Neural crest cell (in vitro differentiated cells): ENCODE measurements at places on chromosomes 1 and 21. TPM values are rescaled to one million over a fixed set of nuclear protein-coding genes. Genes with fewer than 3 reads are reported as not detected.

GRCh38 chr1:2375246-2375922, 16.0 kb downstream of the MORN1 start:
- no peak for DNase-seq
- H3K4me3 ChIP-seq, result no peak overlapping the region
- H3K27ac ChIP-seq, result no peak overlapping the region
- H3K36me3 ChIP-seq, result peaks cover 2% of the 10 kb centered on the region

DNA sequence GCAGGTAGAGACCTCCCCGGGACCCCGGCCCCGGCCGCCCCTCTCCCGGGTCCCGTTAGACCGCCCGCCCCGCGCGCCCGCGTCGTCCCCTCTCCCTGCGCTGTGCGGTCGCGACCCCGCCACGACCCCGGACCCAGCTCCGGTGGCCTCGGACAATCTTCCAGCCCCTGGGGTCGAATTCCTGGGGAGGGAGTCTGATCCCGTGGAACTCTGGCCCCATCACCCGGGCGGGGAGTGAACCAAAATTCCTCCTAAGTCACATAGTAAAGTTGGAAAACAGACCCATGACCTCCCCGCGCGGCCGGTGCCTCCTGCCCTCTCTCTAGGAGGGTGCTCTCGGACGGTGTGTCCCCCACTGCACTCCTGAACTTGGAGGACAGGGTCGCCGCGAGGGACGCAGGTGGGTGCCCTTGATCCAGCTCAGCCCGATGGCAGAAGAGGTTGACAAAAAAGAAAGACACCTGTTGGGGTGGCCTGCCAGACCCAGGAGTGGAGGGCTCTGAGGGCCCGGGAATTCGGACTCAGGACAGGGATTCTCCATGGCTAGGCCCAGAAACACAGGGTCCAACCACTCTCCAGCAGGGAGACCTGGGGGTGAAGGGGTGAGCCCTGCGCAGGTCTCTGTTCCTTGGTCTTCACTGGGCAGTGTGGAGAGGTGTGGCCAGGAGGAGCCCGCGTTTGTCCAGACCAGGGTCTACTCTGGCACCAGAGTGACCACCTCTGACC, 451 bp downstream of the ADAMTSL4 start:
- H3K4me3 ChIP-seq, result peak overlapping the region; percentile 86
- no peak for DNase-seq
- no peaks in the 10 kb centered on the region for H3K36me3 ChIP-seq
- H3K27me3 ChIP-seq, result peaks cover 30% of the 10 kb centered on the region
- H3K27ac ChIP-seq, result no peak overlapping the region
- H3K4me1 ChIP-seq, result peaks cover 20% of the 10 kb centered on the region

DNA sequence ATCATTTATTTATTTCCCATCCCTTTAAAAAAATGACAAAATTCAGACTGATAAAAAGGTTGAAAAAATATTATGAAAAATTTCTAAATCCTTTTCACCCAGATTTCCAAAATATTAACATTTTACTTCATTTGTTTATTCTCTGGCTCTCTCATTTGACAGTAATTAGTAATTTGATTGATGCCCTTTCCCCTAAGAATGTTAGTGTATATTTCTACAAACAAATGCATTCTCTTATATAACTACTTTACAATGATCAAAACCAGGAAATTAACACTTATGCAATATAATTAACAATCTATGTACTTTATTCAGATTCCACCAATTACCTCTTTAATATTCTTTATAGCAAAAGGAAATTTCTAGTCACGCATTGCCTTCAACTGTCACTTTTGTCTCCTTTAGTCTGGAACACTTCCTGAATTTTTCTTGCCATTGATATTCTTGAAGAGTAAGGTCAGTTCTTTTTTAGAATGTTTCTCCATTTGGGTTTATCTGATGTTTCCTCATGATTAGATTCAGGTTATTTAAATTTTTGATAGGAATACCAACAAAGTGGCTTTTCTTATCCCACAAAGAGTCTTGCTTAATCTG, 3.9 kb downstream of the CD53 start:
- H3K27me3 ChIP-seq, result peaks cover 19% of the 10 kb centered on the region
- H3K36me3 ChIP-seq, result no peaks in the 10 kb centered on the region
- no peak overlapping the region for H3K27ac ChIP-seq

Gene MRAP
- total RNA-seq, result not detected in 2 replicates

Gene GPX7
- total RNA-seq, result 30.6 and 31.1 TPM in 2 replicates

DNA sequence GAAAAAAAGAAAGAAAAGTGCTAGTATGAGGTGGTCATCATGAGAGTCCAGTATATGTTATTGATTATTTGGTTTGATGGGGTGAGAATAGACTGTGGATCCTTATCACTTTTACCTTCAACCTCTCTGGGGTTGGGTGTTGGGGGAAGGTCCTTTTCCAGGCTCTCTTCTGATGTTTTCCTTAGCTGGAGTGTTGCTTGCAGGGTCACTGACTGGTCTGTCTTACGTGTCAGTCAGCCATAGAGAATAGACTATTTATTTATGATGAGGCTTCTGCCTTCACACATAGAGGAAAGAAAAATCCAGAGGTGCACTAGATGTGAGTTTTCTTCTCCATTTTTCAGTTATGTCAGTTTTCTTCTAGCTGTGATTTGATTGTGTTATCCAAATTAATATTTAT, 36.5 kb downstream of the MAP3K21 start:
- no peak for DNase-seq
- H3K27me3 ChIP-seq, result peaks cover 9% of the 10 kb centered on the region
- no peaks in the 10 kb centered on the region for H3K36me3 ChIP-seq

- H3K36me3 ChIP-seq, result peaks cover 9% of the 10 kb centered on the region
- H3K4me1 ChIP-seq, result peaks cover 20% of the 10 kb centered on the region
- no peak overlapping the region for H3K27ac ChIP-seq
- no peak overlapping the region for H3K4me3 ChIP-seq
- no peak for DNase-seq
These were observed 34.5 kb downstream of the AGPAT3 start for GRCh38 chr21:43899307-43900077.

Gene KRTAP21-2
- not detected in 2 replicates for total RNA-seq

GRCh38 chr21:34722684-34723300, 54.0 kb downstream of the CLIC6 start:
- no peak overlapping the region for H3K4me3 ChIP-seq
- H3K27me3 ChIP-seq, result peaks cover 4% of the 10 kb centered on the region
- peak; percentile 6 for DNase-seq

Gene CLCA2
- not detected in 2 replicates for total RNA-seq

DNA sequence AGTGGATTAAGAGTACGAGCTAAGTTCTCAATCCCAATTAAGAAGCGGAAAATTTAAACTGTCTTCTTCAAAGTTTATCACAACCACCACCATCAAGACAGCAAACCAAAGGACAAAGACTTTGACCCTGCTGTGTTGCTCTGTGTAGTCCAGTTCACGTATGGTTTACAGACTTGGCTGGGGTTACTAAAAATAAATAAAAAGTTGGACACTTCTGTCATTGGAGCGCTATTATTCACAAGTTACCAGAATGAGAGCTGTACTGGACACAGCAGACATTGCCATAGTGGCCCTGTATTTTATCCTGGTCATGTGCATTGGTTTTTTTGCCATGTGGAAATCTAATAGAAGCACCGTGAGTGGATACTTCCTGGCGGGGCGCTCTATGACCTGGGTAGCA, 21.6 kb downstream of the MRPS6 start:
- H3K36me3 ChIP-seq, result peaks cover 25% of the 10 kb centered on the region
- no peak overlapping the region for H3K4me3 ChIP-seq
- H3K27ac ChIP-seq, result no peak overlapping the region

- H3K4me1 ChIP-seq, result peaks cover 40% of the 10 kb centered on the region
- H3K27me3 ChIP-seq, result peaks cover 4% of the 10 kb centered on the region
- peak overlapping the region; percentile 90 for H3K4me3 ChIP-seq
These were observed 572 bp downstream of the ATP1B1 start for GRCh38 chr1:169106921-169107602.

- H3K36me3 ChIP-seq, result no peaks in the 10 kb centered on the region
- H3K4me1 ChIP-seq, result peaks cover 9% of the 10 kb centered on the region
- no peak for DNase-seq
- no peak overlapping the region for H3K27ac ChIP-seq
- H3K27me3 ChIP-seq, result peaks cover 7% of the 10 kb centered on the region
These were observed 7.8 kb downstream of the PODN start for GRCh38 chr1:53069663-53070327.

Gene PTPRC
- not detected in 2 replicates for total RNA-seq

DNA sequence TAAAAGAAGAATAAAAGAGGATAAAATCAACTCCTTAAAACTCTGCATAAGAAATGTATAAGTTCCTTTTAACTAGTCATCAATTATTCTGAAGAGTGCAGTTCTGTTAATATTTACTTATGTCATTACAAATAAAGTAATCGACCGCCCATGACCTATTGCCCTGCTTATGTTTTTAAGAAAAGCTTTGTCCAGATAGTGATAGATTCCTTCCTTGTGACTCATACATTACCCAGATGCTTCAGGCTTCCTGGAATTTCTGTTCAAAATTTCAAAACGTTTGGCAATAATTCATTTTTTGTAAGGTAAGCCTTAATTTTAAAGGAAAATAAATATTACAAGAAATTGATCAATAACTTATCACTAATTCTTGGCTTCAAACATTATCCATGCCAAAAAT, 918.2 kb upstream of the ADGRL2 start:
- H3K4me3 ChIP-seq, result no peak overlapping the region
- no peak for DNase-seq
- no peaks in the 10 kb centered on the region for H3K27me3 ChIP-seq

DNA sequence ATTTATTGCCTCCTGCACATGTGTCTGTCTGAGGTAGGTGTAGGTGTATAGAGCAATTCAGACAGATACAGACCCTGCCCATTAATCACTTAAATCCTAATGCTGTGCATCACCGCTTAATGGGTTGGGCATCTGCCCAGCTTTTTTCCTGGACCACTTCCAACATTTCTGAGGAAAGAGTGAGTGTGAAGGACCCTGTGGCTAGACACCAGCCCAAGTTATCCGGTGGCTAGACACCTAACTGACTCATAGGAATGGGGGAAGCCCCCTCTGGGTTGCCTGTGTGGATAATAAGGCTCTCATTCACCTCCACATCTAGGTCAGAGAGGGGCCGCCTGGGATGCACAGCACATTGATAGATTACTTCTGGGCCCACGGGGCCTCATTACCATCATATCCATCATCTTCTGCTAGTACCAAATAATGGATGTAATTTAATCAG, 121.1 kb upstream of the RAVER2 start:
- peaks cover 17% of the 10 kb centered on the region for H3K4me1 ChIP-seq
- H3K27ac ChIP-seq, result no peak overlapping the region
- peaks cover 9% of the 10 kb centered on the region for H3K36me3 ChIP-seq
- no peak overlapping the region for H3K4me3 ChIP-seq
- H3K27me3 ChIP-seq, result no peaks in the 10 kb centered on the region
- no peak for DNase-seq

DNA sequence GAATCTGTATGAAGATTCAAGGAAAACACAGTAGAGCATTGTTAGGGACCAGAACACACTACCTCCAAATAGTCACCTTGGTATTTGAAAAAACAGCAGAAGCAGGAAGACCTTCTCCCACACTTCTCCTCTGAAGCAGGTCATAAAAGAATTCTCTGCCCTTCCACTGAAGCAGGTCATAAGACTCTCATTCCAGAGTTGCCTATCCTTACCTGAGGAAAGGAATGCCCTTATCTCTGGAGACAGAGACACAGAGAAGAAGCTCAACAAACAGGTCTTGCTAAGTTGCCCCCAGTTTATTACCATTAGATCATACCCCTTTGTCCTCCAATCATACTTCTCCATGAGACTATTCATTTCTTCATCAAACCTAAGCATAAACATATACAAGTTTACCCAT, 225.8 kb upstream of the TNR start:
- no peaks in the 10 kb centered on the region for H3K4me1 ChIP-seq
- H3K27me3 ChIP-seq, result no peaks in the 10 kb centered on the region
- DNase-seq, result no peak

Gene OR2T11
- total RNA-seq, result not detected in 2 replicates

GRCh38 chr1:19616489-19616888, 27.6 kb upstream of the NBL1 start:
- no peak for DNase-seq
- no peak overlapping the region for H3K4me3 ChIP-seq
- peaks cover 17% of the 10 kb centered on the region for H3K4me1 ChIP-seq
- H3K36me3 ChIP-seq, result no peaks in the 10 kb centered on the region

- no peaks in the 10 kb centered on the region for H3K27me3 ChIP-seq
- no peak overlapping the region for H3K27ac ChIP-seq
- no peak overlapping the region for H3K4me3 ChIP-seq
- DNase-seq, result no peak
- H3K36me3 ChIP-seq, result peaks cover 9% of the 10 kb centered on the region
- H3K4me1 ChIP-seq, result peaks cover 7% of the 10 kb centered on the region
These were observed 10.9 kb downstream of the ADAMTS1 start for GRCh38 chr21:26834181-26834905.

DNA sequence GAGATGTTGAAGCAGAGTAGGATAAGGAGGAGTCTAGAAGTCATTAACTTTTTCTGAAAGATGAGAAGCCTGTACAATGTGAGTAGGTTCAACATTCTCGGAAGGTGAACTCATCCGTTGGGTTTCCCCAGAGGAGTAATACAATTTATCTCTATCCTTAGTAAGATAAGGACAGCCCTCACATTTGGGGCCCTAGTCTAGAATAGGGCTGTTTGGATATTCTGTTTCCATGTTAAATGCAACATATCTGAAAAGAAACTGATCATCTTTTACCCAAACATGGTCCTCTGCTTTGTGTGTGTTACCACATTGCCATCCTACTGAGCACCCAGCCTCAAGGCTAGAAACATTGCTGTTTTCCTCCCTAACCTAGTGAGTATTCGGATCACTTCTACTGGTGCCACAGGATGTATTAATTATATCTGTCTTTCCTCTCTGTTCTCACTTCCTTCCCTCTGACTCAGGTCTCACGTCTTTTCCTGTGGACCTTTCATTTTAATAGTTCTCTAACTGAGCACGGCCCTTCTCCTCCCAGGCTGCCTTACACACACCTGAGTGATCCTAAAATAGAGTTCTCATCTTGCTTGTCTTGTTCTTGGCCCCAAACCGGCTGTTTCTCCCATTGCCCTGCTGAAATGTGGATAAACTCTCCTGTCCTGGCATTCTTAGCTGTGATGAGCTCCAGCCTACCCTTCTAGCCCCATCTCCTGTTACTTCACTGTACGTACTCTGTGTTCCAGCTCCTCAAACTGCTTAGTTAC, 91.7 kb downstream of the CDC14A start:
- H3K27me3 ChIP-seq, result no peaks in the 10 kb centered on the region
- H3K4me1 ChIP-seq, result peaks cover 6% of the 10 kb centered on the region
- no peak for DNase-seq
- no peak overlapping the region for H3K27ac ChIP-seq
- no peak overlapping the region for H3K4me3 ChIP-seq

Gene TTC3
- total RNA-seq, result 216 and 219 TPM in 2 replicates

GRCh38 chr1:75035536-75035935, 98.7 kb upstream of the LHX8 start:
- no peak overlapping the region for H3K4me3 ChIP-seq
- no peak for DNase-seq
- H3K27me3 ChIP-seq, result peaks cover 5% of the 10 kb centered on the region
- no peaks in the 10 kb centered on the region for H3K4me1 ChIP-seq
